ENCODE measurements at places on chromosomes 16 and 17.

GRCh38 chr16:9327253-9327652 is 235.8 kb downstream of the HAPSTR1 start:
- DNase-seq: no peak

DNA sequence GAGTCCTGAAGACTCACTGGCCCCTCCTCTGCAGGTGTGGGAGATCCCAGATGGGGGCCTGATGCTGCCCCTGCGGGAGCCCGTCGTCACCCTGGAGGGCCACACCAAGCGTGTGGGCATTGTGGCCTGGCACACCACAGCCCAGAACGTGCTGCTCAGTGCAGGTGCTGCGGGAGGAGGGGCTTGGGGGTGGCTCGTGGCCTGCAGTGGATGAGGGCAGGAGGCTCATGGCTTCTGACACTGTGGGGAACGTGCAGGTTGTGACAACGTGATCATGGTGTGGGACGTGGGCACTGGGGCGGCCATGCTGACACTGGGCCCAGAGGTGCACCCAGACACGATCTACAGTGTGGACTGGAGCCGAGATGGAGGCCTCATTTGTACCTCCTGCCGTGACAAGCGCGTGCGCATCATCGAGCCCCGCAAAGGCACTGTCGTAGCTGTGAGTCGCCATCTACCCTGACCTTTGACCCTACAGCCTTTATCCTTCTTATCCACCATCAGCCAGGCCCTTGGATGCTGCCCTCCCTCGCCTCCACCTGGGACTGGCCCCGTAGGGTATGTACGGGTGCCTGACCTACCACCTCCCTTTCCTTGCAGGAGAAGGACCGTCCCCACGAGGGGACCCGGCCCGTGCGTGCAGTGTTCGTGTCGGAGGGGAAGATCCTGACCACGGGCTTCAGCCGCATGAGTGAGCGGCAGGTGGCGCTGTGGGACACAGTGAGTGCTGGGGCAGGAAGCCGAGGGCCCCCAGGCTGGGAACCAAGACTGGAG is 3.6 kb downstream of the CORO1A start:
- no peak for DNase-seq

DNA sequence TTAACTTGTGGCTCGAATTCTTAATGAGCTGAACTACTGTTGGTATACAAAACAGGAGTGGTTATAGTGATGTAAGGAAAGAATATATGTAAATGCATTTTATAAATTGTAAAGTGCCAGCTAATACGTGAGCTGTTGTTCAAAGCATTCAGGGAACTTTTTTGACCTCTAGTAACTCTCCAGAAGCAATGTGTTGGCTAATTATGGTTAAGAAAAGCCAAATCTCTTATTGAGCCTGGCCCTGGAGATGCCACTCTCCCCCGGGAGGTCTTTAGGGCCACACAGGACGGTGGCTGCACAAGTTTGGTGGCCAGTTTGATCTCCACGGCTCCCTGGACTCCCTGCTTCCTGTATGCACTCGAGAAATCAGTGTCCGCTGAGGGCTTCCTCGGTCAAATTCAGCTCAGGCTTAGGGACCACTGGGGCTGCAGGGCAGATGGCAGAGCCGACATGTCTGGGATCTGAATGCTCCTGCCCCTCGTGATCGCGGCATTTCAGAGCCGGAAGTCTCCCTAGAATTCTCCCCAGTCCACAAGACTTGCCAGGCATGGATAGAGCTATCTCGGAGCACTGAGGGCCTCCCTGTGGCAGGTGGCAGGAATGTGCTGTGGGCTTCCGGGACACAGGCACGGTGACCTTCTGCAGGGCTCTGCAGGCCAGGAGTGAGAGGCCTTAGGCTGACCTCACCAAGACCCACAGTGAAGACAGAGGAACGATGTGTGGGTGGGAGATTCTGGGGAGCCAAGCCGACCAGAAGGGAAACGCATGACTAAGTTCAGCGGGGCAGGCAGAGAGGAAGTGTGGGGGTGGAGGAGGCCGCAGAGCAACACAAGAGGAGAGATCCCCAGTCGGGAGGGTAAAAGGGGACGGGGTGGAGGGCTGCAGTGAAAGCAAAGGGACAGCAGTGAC is 18.6 kb upstream of the PITPNM3 start:
- DNase-seq: no peak

GRCh38 chr17:18093616-18094408 is 6.1 kb downstream of the DRG2 start:
- DNase-seq: no peak

GRCh38 chr16:65688301-65688700 is 566.4 kb upstream of the CDH11 start:
- DNase-seq: no peak

DNA sequence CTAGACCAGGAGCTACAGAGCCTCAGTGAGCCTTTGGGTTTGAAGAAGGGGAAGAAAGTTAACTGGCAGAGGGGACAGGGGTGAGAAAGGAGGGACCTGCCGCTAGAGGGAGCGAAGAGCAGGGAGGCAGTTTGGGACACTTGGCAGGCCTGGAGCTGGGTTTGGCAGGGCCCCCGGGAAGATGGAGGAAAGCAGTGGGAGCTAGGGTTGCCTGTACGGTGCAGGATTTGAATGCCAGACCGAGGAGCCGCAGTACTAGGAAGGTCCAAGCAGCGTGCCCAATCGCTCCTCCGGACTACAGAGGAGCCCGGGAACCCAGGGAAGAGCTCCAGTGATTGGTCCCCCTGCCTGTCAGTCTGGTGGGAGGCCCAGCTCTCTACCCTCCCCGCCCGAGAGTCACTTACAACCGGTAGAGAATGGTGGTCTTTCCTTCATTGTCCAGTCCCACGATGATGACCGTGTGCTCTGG is 1.3 kb downstream of the ARL5C start:
- no peak for DNase-seq

GRCh38 chr16:88516601-88517061 is 53.6 kb upstream of the ZC3H18 start:
- no peak for DNase-seq

All from cortex of kidney (tissue), 1 donor.